ENCODE measurements at places on chromosomes 6 and 20. TPM values are rescaled to one million over a fixed set of nuclear protein-coding genes. Genes with fewer than 3 reads are reported as not detected.

DNA sequence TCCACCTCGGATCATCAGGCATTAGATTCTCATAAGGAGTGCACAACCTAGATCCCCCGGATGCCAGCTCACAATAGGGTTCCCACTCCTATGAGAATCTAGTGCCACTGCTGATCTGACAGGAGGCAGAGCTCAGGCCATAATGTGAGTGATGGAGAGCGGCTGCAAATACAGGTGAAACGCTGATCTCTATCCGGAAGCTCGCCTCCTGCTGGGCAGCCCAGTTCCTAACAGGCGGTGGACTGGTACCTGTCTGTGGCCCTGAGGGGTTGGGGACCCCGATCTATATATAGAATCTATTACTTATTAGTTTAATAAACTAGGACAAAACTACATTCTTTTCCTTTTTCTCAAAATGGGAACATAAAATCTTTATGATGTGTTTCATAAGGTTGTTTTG is 741.9 kb downstream of the RFPL4B start:
- peak; percentile 34 for DNase-seq

DNA sequence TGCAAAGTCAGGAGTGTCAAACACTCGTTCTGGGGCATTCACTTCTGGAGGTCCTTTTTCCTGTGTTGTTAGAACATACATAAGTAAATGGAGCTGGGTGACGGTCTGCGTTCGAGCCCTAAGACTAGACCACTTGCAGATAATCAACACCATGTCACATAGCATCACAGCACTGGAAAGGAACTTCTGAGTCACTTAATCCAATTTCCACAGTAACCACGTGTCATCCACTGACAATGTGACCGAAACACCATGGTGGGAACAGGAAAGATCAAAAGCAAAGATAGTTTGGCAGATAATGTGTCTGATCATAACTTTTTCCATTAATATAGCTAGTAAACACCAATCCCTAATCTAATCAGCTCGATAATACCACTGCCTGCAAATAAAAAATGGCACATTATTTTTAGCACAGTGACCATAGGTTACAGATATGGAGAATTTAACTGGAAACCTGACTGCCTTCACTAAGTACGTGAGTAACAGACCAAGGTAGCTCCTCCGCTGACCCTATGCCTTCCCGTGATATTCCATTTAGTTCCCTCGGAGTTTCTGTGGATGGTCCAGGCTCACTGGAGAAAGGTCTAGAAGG is 34.8 kb downstream of the WRNIP1 start:
- DNase-seq = no peak

DNA sequence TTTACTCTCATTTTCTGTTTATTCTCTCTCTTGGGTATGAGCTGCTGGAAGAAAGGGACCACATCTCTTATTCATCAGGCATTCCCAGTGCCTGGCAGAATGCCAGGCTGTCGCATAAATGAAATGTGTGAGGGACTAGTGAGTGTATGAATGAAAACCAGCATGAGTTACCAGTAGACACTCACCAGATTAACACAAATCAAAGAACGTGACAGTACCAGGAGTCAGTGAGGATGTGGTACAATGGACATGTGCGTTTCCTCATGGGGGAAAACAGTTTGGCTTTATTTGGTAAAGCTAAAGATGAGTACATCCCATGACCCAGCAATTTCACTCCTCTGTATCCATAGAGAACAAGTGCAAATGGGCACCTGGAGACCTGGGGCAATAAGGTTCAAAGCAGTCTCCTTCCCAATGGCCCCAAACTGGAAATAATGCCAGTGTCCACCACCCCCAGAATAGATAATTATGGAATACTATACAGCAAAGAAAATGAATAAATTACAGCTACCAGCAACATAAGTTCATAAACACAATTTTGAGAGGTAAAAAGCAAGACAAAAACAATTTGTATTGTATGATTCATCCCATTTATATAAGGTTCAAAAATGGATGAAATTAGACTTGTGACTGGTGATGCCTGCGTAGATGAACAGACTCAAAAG is 93.3 kb downstream of the CDH22 start:
- DNase-seq = no peak

DNA sequence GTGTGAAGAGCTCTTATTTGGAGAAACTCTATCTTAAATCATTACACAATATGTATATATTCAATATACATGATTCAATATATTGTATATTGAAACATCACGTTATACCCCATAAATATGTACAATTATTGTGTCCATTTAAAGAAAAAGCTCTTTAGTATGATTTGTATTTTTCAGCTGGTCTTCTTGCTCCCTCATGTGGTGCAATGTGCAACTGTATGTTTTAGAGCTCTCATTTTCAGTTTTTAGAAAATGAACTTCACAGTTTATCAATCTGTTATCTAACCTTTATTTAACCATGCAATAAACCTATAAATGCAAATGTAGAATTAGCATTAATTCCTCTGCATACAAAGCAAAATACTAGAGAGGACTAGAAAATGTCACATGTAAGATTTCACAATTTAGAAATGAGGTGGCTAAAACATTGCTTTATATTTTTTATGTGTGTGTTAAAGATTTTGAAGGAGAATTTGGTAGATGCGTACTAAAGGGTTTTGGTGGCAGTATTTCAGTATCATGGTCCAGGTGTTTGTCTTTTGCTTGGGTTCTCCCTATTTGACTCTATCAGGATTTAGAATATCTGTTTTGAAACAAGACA is 167.1 kb downstream of the PHF3 start:
- no peak for DNase-seq

DNA sequence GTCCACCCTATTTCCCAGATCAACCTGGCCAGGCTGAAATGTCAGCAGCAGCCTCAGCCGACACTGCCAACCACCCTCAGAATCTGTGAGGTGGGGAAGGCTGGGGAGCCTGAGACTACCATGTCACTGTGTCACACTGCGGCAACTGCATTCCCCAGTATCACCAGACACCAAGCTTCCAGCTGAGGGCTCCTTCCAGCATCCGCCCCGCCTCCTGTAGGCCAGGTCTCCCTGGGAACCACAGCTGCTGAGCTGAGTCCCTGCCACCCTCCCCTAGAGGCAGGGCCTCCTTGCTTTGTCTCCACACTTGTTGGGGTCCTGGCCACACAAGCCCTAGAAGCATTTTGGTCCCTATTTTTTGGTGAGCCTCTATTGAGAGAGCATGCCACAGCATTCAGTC is 115.7 kb downstream of the UNC5CL start:
- DNase-seq = no peak

- DNase-seq = no peak
Measured at GRCh38 chr20:17210983-17211382, 15.9 kb upstream of the PCSK2 start.

DNA sequence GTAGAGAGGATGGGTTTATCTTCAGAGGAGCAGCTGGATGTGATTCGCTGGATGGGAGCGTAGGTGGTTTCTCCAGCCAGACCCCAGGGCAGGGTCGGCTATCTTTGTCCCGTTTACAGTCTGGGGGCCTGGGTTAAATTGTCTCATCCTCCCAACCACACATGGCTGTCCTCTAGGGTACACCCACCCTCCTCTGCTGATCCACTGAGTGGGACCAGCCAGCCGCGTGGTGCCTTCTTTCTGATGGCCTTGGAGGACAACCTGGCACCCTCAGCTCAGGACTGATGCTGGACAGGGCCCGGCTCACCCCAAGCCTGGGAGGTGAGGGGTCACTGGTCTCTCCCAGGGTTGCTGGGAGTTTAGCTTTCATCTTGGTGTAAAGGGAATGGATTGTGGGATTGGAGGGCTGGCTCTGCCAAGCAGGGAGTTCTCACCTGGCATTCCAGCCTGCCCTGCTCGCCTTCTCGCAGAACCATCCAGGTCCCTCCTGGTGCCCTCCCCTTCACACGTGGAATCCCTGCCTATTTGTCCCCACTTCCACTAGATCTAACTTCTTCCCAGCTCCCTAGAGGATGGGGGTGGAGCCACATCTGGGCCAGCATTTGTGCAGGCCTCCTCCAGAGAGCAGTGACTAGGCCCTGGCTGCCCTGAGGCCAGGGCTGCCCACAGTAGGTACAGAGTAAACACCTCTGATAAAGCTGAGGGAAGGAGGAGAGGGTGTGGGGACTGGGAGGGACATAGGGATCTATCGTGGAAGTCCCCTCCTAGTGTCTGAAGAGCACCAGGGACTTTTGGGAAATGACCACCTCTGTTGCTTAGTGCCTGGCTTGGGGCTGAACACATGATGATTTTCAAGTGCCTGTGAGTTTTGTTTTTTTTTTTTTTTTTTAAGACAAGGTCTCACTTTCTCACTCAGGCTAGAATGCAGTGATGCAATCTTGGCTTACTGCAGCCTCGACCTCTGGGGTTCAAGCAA is 1.6 kb downstream of the ITPR3 start:
- no peak for DNase-seq

- DNase-seq = no peak
Measured at GRCh38 chr6:45658400-45658799, 280.7 kb upstream of the SUPT3H start.

- no peak for DNase-seq
Measured at GRCh38 chr6:14144678-14145113, 27.1 kb downstream of the CD83 start.

GRCh38 chr6:28496099-28496779 is 19.4 kb downstream of the GPX6 start:
- no peak for DNase-seq

GRCh38 chr6:78700991-78701390 is 166.4 kb upstream of the IRAK1BP1 start:
- DNase-seq = no peak

GRCh38 chr6:169157197-169158148 is 96.2 kb downstream of the THBS2 start:
- peak; percentile 47 for DNase-seq

DNA sequence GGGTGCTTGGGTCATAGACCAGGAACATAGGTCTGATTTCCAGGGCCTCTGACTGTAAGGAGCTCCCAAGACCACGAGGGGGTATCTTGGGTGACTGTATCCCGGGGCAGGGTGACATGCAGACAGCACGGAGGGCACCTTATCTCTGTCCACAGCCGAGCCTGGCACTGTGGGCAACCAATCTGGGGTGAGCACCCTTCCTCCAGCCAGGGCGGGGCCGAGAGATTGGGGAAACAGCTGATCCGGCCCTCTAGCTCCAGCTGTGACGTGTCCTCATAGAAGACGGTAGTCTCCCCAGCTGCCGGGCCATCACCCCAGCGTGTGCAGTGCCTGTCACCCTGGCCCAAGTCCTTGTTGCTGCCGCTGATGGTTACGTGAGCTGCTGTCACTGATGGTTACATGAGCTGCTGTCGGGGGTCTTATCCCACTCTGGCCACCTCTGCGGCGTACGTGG is 139.6 kb upstream of the RNF24 start:
- DNase-seq = no peak

- DNase-seq = no peak
Measured at GRCh38 chr6:132065556-132065955, 114.4 kb upstream of the CCN2 start.

DNA sequence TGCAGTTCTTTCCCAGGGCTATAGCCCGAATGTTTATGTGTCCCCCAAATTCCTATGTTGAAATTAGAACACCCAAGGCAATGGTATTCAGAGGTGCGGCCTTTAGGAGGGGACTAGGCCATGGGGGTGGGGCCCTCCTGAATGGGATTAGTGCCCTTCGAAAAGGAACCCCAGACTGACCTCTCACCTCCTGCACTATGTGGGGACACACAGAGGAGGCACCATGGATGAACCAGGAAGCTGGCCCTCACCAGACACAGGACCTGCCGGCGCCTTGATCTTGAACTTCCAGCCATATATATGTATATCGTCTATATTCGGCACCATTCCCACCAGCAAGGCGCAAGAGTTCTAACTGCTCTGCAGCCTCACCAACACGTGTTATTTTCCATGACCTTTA is 101.5 kb upstream of the BHLHE23 start:
- no peak for DNase-seq

- no peak for DNase-seq
Measured at GRCh38 chr6:6943421-6943820, 164.3 kb upstream of the RREB1 start.

DNA sequence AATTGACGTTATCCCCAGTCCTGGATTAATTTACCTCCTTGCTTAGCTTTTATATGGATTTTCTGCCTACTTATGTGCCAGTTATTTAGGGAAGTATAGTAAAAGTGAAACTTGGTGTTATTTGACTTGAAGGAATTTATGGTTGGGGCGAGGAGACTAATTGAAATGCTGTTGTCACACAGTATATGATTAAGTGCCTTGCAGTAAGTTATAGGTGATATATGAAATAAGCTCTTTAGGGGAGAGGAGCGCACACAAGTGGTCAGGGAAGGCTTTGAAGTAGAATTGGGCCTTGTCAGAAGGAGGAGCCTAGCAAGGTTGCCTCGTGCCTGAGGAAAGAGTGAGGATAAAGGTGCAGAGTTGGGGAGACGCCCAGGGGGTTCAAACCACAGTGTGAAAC is 20.5 kb downstream of the NCOA7 start:
- no peak for DNase-seq

DNA sequence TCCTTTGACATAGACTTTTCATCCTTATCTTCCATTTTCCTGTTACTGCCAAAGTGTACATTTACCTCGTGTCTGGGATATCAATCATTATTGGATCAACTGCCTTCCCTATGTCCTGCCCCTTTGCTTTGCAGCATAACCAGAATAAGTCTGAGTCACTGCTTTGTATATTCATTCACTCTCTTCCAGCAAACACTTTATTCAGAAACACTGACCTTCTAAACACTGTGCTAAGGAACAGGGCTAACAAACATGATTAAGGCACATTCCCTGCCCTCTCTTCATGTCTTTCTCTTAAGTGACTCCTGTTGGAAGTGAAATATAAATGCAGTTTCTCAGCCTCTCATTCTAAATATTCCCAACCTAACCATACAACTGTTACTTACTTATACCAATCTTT is 66.9 kb downstream of the COL19A1 start:
- no peak for DNase-seq

- no peak for DNase-seq
Measured at GRCh38 chr6:159463119-159463829, 229.8 kb downstream of the SOD2 start.

DNA sequence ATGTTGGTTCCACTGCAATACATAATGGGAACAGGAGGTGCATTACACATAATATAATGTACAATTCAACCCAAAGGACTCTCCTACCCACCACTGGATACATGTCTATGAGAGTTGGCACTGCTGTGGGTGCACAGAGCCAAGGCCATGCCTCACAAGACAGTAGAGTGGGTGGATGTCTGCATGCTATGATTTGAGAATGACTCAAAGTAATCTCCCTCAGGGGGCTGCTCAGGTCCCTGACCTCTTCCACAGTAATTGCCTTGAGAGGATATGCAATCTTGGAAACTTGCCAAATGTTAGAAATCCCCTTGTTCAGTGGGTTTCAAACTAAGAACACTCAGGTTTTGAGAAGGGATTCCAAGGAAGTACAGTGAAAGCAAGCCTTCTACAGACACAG is 79.0 kb downstream of the ANKEF1 start:
- DNase-seq = no peak

The SLC22A2 gene
- polyA plus RNA-seq = 0.08 TPM

The TUBB2A gene
- polyA plus RNA-seq = 16.5 TPM

The WFDC2 gene
- 36.0 TPM for polyA plus RNA-seq

The KCNK16 gene
- polyA plus RNA-seq = 0.21 TPM

The FOXA2 gene
- 26.5 TPM for polyA plus RNA-seq

The PLG gene
- polyA plus RNA-seq = 4.9 TPM

The POPDC3 gene
- 0.87 TPM for polyA plus RNA-seq

The PNPLA1 gene
- polyA plus RNA-seq = 0.17 TPM

The EYS gene
- polyA plus RNA-seq = 0.37 TPM

The CRYBG1 gene
- 13.3 TPM for polyA plus RNA-seq

The TP53TG5 gene
- 2.0 TPM for polyA plus RNA-seq

The PRDM13 gene
- polyA plus RNA-seq = not detected

The ELOVL4 gene
- 1.1 TPM for polyA plus RNA-seq

The ID4 gene
- polyA plus RNA-seq = 44.0 TPM

The METTL24 gene
- polyA plus RNA-seq = 3.0 TPM

The JARID2 gene
- polyA plus RNA-seq = 18.0 TPM

Data from left lung (tissue), 14 donors.